Stimulated activated CD4-positive, alpha-beta T cell treated with anti-CD3 and anti-CD28 coated beads, TNF-alpha, amount 100 ng/mL, for 1 hour (primary cell): ENCODE measurements at places on chromosomes 4 and X.

DNA sequence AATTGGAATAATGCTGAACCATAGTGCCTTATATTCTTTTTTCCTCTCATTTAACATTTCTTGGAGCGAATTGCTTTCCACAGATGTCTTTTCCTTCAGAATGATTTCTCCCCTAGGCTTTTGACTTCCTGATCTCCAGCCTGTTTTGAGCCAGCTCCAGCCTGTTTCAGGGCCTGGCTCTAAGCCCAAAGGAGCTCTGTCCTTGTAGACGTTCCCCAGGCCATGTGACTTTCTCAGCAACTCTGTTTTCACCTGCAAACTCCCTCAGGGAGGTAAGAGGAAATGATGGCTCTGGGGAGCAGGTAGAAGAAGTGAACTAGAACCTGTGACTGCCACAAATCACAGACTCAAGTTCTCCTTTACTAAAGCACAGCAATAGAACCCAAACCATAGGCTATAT, 89.1 kb downstream of the AKAP4 start:
- no peak for DNase-seq

DNA sequence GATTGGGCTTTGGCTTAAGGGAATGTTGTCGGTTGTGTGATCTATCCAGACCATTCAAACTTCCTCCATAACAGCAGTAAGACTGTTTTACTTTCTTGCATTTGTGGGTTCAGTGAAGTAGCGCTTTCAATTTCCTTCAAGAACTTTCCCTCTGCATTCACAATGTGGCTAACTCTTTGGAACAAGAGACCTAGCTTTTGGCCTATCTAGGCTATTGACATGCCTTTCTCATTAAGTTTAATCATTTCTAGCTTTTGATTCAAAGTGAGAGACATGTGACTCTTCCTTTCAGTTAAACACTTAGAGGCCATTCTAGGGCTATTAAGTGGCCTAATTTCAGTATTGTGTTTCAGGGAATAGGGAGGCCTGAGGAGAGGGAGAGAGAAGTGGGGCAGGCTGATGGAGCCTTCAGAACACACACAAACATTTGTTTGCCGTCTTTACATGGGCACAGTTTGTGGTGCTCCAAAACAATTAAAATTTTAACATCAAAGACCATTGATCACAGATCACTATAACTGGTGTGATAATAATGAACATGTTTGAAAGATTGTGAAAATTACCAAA, 34.1 kb downstream of the ADH5 start:
- no peak for DNase-seq

GRCh38 chrX:97389761-97390192, 506.1 kb downstream of the RPA4 start:
- DNase-seq: no peak

DNA sequence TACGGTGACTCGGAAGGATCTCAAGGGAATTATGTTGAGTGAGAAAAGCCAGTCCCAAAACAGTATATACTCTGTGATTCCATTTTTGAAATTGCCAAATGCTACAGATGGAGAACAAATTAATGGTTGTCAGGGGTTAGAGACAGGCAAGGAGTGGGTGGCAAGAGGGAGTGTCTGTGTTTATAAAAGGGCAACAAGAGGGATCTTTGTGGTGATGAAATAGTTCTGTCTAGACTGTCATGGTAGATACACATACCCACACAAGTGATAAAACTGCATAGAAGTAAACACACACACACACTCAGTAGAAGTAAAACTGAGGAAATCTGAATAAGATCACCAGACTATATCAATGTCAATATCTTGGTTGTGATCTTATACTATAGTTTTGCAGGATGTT, 92.7 kb downstream of the CD99L2 start:
- DNase-seq: no peak

GRCh38 chrX:98203800-98204199, 1320.1 kb downstream of the RPA4 start:
- DNase-seq: no peak

GRCh38 chrX:65846974-65847373, 179.5 kb downstream of the MSN start:
- DNase-seq: no peak
